ENCODE measurements at places on chromosomes 3 and 15.
A peak's percentile ranks its signal among the peaks of the same experiment; 100 is the strongest.

- no peak for DNase-seq
These were observed 2.1 kb downstream of the ATP11B start for GRCh38 chr3:182795389-182795782.

DNA sequence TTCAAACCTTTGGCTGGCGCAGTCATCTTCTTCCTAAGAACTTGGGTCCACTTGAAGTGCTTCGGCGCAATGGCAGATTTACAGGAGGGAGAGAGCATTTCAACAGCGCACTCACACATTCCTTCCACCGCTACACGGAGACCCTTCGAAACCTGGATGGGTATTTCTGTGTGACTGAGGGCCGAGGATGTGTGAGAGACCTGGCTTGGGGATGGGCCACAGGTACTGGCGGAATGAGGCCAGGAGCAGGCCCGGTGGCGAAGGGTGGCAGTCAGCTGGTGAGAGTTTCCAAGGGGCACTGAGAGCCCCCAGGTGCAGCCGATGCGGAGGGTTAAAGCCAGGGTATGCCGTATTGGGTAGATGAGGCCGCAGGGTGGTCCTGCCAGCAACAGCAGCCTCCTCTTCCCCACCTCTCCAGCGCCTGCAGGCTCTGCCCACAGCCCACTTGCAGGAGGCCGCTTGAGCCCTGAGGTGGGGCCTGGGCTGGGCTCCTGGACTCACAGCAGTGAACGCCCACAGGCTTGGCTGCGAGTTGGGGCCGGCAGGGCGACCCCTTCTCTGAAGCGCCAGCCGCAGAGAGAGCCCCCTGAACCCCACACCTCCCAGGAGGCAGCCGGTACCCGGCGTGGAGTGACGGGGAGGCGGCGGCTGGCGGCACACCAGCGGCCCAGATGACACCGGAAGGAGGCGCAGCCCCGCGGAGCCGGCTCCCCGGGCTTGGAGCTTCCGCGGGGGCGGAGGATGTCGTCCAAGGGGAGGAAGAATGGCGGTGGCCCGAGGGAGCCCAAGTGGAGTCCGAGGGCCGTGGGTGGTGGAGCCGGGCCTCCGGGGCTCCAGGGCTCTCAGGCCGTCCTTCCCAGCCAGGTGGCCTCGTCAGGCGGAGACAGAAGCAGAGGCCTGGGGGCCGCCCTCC lies 166.5 kb downstream of the NSMCE3 start:
- no peak for DNase-seq

DNA sequence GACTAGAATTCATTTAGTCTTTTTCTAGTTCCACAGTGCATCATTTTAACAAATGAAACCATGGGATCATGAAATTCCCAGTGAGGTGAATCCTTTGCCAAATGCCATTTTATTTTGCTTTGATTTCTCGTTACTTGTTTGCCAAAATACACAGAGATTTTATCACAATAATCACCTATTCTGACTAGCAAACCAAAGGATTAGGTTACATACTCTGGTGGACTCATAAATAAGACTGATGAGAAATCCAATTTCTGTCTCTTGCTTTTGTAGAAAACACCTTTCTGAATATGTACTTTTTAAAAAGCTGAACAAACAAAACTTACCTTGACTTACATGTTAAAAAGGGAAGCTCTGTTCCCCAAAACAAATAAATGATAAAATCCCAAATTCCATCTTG lies 12.2 kb downstream of the ERC2 start:
- no peak for DNase-seq

DNA sequence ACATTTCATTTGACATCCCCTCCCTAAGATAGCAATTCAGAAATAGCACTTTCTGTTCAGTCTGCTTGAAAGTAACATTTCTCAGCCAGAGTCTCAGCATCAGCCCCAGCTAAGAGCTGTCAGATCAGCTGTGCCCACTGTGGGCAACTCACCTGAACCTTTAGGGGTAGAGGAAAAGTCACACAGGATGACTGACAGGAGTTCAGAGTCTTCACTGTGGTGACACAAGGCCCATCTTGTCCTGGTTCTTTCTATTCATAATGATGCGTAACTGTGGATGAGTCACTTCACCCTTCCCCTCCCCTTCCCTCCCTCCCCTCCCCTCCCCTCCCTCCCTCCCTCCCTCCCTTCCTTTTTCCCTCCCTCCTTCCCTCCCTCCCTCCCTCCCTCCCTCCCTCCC lies 96.1 kb upstream of the RASGRP1 start:
- DNase-seq, result no peak

DNA sequence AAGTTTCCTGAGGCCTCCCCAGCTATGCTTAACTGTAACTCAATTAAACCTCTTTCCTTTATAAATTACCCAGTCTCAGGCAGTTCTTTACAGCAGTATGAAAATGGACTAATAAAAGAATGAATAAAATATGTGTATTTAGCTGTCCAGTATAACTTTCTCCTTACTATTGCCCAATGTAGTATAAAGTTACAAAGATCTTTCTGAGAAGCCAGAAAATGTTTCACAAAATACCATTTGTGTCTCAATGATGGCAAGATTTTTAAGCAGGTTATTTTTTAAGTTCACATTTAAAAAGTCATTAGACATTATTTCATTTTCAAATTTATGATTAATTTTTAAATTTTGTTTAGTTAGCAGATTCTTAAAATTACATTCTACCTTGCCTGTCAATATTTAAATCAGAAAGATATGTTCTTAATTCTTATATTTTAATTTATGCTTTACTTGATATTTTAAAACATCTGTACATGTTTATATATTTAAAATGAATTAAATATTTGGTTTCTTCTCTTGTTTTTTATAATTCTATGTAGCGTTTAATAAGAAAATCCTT lies 189.2 kb downstream of the GBE1 start:
- no peak for DNase-seq

DNA sequence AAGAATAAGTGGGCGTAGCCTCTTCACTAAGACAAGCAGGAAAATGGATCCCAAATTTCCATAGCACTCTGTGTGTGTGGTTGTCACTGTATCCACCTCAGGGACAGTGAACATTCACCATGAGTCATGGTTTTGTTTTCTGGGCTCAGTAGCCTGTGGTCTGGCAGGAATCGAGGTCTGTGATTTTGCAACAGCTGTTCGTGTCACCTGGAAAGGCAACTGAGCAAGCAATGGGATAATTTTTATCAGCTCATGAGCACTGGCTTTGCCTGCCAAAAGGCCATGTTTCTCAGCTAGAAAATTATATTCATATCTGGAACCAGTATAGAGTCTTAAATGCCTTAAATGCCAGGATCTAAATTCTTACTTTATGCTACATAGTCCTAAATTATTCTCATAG lies 60.9 kb downstream of the STRIT1 start:
- DNase-seq, result no peak

GRCh38 chr15:71549091-71549490 lies 261.3 kb upstream of the NR2E3 start:
- no peak for DNase-seq

- no peak for DNase-seq
These were observed 146.2 kb downstream of the GREM1 start for GRCh38 chr15:32864051-32864450.

DNA sequence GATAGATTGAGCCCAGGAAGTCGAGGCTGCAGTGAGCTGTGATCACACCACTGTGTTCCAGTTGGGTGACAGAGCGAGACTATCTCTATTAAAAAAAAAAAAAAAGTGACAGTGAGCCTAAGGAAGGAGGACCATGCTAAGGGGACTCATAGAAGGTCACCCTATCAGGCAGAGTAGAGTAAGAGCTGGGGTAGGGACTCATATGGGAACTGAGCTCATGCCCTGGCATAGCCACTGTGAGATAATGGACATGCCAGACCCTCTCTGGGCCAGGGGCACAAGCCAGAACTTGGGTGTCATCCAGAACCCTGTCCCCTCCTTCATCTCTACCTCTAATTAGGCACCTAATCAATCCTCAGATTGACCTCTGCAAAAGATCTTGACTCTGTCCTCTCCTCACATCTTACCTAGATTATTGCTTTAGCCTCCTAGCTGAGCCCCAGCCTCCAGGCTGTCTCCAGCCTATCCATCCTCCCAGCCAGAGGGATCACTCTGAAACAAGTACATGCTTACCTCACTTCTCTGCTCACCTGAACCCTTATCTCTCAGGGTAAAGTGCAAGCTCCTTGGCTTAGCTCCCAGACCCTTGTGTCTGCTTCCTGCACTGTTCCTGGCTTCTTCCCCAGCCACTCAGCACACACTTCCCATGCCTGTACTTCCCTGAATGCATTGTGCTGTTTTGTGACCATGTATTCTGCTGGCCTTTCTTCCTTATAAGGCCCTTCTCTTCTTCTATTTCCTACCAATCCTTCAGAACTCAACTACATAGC lies 76.4 kb downstream of the DAPK2 start:
- no peak for DNase-seq

GRCh38 chr3:98038286-98038685 lies 3.2 kb upstream of the GABRR3 start:
- DNase-seq, result no peak

- peak; percentile 0 for DNase-seq
These were observed 7.4 kb upstream of the PSMD6 start for GRCh38 chr3:64030741-64031140.

DNA sequence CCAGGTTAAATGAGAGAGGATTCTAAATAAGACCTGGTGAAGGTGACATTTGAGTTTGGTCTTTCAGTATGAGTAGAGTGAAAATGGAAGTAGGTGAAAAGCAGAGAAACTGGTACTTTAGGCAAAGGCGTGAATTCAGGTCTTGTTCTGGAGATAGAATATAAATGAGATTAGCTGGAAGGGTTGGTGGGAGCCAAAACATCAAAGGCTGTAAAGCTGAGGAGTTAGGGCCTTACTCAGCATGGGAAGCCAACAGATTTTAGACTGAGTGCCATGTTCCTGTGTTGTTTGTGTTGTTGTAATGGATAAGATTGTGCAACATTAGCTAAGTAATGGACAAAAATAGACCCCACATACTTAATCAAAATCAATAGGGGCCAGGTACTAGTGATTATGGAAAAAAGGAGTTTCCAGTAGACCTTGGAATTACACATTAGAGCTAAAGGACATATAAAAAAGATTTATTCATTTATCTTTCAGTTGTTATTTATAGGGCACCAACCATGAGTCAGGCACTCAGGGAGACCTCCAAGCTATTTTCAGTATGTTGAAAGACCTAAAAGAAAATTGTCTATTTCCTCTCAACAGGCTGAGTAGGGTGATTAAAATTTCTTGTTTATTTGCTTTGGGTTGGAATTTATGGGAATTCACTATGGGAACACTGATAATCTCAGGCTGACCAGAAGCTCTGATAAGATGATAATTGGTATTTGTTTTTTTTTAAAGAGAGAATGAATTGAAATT lies 20.8 kb downstream of the ARL14 start:
- DNase-seq, result no peak

DNA sequence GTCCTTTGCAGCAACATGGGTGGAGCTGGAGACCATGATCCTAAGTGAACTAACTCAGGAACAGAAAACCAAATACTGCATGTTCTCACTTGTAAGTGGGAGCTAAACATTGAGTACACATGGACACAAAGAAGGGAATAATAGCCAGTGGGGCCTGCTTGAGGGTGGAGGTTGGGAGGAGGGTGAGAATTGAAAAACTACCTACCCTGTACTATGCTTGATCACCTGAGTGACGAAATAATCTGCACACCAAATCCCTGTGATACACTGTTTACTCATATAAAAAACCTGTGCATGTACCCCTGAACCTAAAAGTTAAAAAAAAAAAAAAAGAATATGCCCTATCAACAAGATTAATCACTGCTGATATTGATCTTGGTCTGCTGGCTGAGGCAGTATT lies 58.7 kb upstream of the ADAMTSL3 start:
- DNase-seq, result no peak

DNA sequence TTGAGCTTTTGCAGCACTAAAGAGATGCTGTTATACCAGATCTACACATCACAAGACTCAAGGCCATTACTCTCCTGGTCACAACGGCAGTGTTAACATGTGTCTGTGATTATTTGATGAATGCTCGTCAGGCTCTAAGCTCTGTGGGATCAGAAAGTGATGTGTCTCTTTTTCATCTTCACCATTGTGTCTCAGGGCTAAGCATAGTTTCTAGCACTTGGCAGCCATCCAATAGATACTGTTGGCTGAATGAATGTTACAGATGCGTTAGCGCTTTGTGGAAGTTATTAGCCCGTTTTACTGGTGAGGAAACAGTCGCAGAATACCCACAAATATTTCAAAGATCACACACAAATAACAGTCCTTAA lies 1.2 kb upstream of the FAM81A start:
- DNase-seq, result no peak

DNA sequence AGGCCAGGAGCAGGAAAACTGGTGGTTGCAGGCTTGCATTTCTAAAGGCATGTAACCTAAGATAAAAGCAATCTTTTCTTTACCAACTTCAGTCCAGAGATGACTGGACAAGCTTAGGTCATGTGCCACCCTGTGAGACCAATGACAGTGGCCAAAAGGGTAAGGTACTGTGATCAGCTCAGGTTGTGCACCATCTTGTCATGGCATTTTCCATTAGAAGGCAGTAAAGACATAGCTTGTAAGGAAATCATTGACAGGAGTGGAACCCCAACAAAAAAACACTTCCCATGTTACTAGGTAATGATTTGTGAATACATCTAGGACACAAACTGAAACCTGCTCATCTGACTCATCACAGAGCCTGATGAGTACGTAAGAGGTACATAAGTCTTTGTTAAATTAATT lies 35.2 kb downstream of the SSR3 start:
- DNase-seq, result no peak

GRCh38 chr3:45646051-45646585 lies 43.1 kb upstream of the SACM1L start:
- no peak for DNase-seq

DNA sequence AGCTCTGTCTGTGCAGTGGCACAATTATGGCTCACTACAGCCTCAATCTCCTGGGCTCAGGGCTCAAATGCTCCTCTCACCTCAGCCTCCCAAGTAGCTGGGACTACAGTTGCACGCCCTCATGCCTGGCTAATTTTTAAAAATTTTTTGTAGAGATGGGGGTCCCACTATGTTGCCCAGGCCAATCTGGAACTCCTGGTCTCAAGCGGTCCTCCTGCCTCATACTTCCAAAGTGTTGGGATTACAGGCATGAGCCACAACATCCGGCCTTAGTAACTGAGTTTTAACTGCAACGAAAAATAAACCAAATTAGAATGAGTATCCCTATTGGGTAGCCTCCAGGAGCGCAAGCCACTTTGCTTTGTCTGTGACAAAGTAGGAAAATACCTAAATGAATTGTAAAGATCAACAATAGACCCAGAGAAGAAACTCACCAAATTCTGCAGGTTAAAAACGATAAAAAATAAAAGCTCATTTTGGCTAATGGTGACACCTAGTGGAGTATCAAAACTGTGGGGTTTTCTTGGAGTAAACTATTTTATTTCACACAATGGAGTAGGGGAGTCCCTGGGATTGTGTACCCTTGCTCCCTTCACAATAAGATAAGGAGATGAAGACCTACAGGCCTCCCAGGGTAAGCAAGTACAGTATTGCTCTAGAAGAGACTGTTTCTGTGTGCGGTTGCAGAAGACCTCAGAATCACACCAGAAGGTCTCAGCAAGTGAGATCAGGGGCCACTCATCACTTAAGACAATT lies 21.0 kb upstream of the CA12 start:
- DNase-seq, result no peak

DNA sequence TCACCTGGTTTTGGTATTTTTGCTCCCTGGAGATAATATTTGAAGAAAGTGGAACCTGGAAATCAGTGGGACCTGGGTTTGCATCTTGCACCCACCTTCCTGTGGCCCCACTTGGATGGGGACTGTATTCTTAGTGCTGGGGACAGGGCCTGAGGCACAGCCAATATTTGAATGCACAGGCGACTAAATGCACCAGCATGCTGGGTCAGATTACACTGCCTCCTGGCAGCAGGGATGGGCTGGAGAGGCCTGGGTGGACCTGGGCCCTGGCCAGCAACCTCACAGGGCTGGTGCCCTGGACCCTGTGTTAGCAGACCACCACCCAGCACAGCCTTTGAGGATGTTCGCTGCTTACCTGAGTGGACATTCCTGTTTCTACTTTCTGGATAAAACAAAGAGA lies 10.5 kb downstream of the ITIH4 start:
- no peak for DNase-seq
